ENCODE measurements at places on chromosomes 12 and 14.

DNA sequence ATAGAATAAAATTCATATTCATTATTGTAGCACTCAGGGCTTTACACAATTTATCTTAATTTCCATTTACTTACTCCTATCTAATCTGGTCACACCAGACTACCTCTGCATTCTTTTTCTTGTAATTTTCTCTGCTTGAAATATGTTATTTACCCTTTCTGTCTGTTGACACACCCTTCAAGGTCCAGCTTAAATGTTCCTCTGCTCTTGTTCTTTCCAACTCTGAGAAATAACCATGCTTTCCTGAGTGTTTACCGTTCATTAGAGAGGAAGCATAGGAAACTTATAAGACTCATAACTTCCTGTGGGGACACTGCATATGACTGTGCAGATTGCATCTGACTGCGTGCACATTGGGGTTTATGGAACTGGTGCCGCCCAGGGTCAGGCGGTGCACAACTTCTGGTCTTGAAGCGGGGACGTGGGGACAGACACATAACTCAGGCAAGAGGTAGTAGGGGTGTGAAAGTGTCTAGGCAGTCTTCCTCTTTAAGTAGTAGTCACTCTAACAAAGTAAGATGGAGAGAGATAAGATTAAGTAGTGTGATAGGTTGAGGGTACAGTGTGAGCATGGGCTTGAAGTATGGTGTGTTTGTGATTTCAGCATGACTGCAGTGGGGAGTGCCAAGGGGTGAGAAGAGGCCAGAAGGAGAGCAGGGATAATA, 42.6 kb upstream of the FOXJ2 start:
- H3K4me3 ChIP-seq, result no peak overlapping the region
- H3K4me1 ChIP-seq, result no peaks in the 10 kb centered on the region
- H3K27me3 ChIP-seq, result no peaks in the 10 kb centered on the region
- no peak overlapping the region for H3K27ac ChIP-seq
- no peaks in the 10 kb centered on the region for H3K36me3 ChIP-seq

GRCh38 chr12:53051881-53052412, 2.1 kb downstream of the TNS2 start:
- no peaks in the 10 kb centered on the region for H3K27me3 ChIP-seq
- no peaks in the 10 kb centered on the region for H3K36me3 ChIP-seq
- no peak overlapping the region for H3K27ac ChIP-seq
- H3K4me1 ChIP-seq, result peaks cover 6% of the 10 kb centered on the region
- no peak overlapping the region for H3K4me3 ChIP-seq

DNA sequence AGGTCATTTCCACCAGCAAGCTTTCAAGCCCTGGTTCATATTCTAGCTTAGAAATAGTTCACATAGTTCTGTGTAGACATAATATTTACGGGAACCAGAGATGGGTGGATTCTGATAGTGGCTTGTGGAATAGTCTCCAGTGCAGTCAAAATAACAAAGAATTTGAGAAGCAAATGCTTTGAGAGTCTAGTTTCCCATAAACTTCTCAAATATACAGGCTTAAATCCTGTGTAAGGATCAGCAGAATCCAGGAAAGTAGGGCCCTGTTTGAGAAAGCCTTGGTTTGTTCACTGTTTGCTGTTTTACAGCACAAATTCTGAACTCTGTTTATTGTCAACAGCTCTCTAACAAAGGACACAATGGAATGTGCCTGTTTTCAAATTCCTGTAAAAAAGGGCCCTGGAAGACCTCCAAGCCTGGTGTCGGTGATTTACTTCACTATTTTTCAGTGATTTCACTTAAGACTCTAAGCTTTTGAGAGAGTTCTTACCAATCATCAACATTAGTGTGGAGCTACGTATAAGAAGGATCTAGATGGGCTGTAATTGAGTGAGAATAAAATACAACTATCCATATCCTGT, 11.4 kb upstream of the FOS start:
- peak overlapping the region; percentile 52 for H3K27ac ChIP-seq
- no peaks in the 10 kb centered on the region for H3K27me3 ChIP-seq
- H3K4me1 ChIP-seq, result peaks cover 8% of the 10 kb centered on the region
- H3K4me3 ChIP-seq, result no peak overlapping the region
- DNase-seq, result no peak

DNA sequence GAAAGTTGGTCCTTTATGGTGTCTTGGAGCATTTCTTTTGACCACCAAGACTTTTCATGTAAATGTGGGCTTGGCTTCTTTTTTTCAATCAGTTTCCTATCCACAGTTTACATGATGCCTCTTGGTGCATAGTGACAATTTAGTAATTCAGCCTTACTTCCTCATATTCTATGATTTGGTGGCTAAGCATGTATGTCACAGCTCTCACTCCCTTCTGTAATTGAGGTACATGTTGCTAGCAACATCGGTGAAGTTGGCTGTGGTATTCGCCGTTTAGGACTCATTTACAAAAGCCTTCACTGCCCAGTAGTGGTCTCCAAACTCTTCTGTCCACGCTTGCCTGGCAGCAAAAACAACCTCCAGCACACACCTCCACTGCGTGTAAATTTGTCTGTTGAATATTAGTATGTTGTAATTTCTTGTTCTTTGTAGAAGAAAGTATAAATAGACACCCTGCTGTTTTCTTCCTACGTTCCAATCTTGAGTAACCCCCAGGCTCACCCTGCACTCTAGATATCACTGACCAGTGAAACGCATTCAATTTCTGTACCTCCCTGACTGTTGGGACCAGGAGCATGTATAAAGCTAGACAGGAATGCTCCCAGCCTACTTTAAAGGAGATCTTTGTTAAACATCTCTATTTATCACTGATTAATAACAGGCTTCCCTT, 90.4 kb downstream of the PPP2R5C start:
- no peak for DNase-seq
- H3K27me3 ChIP-seq, result no peaks in the 10 kb centered on the region
- no peak overlapping the region for H3K4me3 ChIP-seq
- peaks cover 12% of the 10 kb centered on the region for H3K36me3 ChIP-seq

GRCh38 chr14:62905566-62905965, 139.7 kb downstream of the KCNH5 start:
- no peak for DNase-seq
- no peak overlapping the region for H3K4me3 ChIP-seq
- H3K27me3 ChIP-seq, result no peaks in the 10 kb centered on the region
- no peaks in the 10 kb centered on the region for H3K4me1 ChIP-seq
- H3K27ac ChIP-seq, result no peak overlapping the region
- H3K36me3 ChIP-seq, result no peaks in the 10 kb centered on the region

GRCh38 chr12:102331419-102331818, 133.8 kb upstream of the PMCH start:
- H3K4me1 ChIP-seq, result no peaks in the 10 kb centered on the region
- DNase-seq, result no peak
- no peaks in the 10 kb centered on the region for H3K27me3 ChIP-seq
- no peak overlapping the region for H3K27ac ChIP-seq
- H3K36me3 ChIP-seq, result no peaks in the 10 kb centered on the region

DNA sequence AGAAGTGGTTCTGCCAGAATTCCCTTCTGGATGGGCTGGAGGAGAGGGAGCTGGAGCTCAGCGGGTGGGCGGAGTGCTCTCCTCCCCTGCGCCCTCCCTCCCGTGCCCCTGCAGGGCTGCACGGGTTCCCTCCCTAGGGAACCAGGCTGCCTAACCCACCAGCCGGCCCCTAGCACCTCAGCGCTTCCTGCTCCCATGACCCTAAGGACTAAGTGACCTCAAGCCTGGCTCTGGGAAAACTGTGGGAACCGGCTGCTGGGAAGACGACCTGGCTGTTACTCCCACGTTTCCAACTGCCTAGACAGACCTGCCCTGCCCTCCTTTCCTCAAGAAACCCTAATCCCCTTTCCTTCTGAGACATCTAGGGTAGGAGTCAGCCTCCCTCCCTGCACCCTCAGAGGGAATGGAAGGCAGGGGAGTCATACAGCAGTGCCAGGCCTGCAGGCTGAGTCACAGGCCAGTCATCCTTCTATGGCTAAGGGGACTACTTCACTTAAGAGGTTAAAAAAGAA, 31.5 kb downstream of the SLC6A12 start:
- no peaks in the 10 kb centered on the region for H3K27me3 ChIP-seq
- no peaks in the 10 kb centered on the region for H3K36me3 ChIP-seq
- no peak overlapping the region for H3K4me3 ChIP-seq
- H3K4me1 ChIP-seq, result peaks cover under 1% of the 10 kb centered on the region
- DNase-seq, result no peak

- no peaks in the 10 kb centered on the region for H3K36me3 ChIP-seq
- H3K27me3 ChIP-seq, result no peaks in the 10 kb centered on the region
- H3K27ac ChIP-seq, result no peak overlapping the region
- no peak overlapping the region for H3K4me3 ChIP-seq
These were observed 32.8 kb downstream of the CCDC91 start for GRCh38 chr12:28223025-28223554.

GRCh38 chr12:110365489-110366320, 37.8 kb downstream of the ANAPC7 start:
- peaks cover 2% of the 10 kb centered on the region for H3K36me3 ChIP-seq
- H3K4me3 ChIP-seq, result no peak overlapping the region
- H3K27ac ChIP-seq, result peak overlapping the region; percentile 70

DNA sequence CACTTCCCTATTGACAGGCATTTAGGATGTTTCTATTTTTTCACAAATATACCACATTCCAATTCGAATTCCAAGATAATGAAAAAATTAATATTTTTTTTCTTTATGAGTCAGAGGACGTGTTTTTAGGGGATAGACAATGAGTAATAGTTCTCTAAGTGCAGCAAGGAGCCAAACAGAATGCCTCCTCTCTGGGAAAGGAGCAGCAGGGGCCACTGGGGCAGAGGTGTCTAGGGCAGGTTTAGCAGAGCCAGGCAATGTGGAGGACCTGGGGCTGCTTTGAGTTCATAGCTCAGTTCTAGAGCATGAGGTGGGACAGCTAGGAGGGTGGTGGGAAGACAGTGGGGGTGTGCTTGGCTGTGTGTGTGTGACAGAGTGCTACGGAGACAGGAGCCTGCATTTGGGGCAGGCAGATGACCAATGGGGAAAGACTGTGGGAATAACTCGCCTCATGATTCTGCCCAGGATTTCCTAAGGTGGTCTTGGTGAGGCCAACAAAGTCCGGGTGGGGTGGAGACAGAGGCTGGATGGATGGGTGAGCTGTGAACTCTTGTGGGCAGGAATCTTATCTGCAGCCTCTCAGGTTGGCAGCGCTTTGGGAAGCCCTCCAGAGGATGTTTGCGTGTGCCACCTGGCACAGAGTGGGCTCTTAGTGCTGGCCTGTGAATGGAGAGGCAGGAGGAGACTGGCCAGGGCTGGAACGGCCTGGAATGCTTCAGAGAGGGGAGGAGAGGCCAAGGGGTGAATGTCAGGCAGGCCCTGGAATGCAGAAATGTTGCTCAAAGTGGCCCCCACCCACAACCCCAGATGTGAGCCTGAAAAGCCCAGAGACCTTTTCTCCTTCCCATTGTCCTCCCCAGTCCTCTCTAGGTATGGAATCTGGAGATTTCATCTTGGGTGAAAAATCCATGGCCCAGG, 2.4 kb upstream of the KRT7 start:
- H3K4me3 ChIP-seq, result no peak overlapping the region
- no peak for DNase-seq
- peaks cover 12% of the 10 kb centered on the region for H3K4me1 ChIP-seq

GRCh38 chr12:101906226-101906625, 28.8 kb downstream of the DRAM1 start:
- H3K4me3 ChIP-seq, result no peak overlapping the region
- H3K36me3 ChIP-seq, result no peaks in the 10 kb centered on the region
- H3K27me3 ChIP-seq, result peaks cover 7% of the 10 kb centered on the region
- no peak for DNase-seq
- no peak overlapping the region for H3K27ac ChIP-seq
- H3K4me1 ChIP-seq, result no peaks in the 10 kb centered on the region

- H3K27ac ChIP-seq, result no peak overlapping the region
- H3K27me3 ChIP-seq, result no peaks in the 10 kb centered on the region
- H3K36me3 ChIP-seq, result no peaks in the 10 kb centered on the region
These were observed 27.9 kb downstream of the ACTN1 start for GRCh38 chr14:68951035-68951797.

DNA sequence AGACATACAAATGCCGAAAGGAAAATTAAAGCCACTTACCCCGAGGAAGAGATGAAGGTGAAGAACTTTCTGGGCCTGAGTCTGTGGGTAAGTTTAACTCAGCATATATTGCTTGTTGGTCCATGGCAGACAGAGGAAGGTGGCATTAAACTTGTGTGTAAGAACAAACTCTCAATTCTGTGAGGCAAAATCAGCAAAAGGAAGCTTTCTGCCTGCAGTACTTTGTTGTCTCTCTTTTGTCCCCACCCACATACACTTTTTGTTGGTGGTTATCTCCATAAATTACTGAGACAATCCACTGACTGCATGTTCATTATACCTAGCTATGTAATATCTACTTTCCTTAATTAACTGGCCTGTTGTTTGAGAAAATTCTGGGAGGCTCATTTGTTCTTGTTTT, at the start of gene KLRB1:
KLRB1 (minus strand) TSS at position 201 of the 400 bp plus-strand sequence; CDS start at position 124, 77 bp downstream.
- peak within 1 kb of the TSS; percentile 50 for H3K27ac ChIP-seq
- no peak for DNase-seq
- H3K4me1 ChIP-seq, result no peaks in the 10 kb centered on the region
- no peaks in the 10 kb centered on the region for H3K27me3 ChIP-seq
- no peaks in the 10 kb centered on the region for H3K36me3 ChIP-seq

GRCh38 chr12:57896434-57897201, 44.7 kb upstream of the ATP23 start:
- peaks cover 63% of the 10 kb centered on the region for H3K4me1 ChIP-seq
- DNase-seq, result peak; percentile 47
- peak overlapping the region; percentile 89 for H3K27ac ChIP-seq
- H3K27me3 ChIP-seq, result no peaks in the 10 kb centered on the region
- H3K36me3 ChIP-seq, result no peaks in the 10 kb centered on the region

DNA sequence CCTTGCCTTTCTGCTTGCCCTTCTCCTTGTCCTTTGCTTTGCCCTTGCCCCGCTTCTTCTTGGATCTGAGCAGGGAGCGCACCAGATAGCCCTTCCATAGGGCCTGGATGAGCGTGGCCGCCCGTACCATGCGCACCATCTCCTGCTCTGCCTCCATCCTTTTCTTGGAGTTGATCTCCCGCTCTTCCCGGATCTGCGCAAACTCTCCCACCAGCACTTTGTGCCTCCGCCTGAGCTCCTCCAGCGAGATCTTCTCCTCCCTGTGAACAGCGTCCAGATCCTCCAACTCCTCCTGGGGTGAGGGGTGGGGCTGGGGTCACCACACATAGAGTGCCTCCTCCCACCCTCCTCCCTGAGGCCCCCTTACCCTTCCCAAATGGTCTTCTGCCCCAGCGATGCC, 10.1 kb downstream of the RITA1 start:
- H3K27me3 ChIP-seq, result no peaks in the 10 kb centered on the region
- H3K4me3 ChIP-seq, result no peak overlapping the region
- H3K4me1 ChIP-seq, result no peaks in the 10 kb centered on the region

- no peak overlapping the region for H3K27ac ChIP-seq
- peaks cover 12% of the 10 kb centered on the region for H3K4me1 ChIP-seq
- no peak overlapping the region for H3K4me3 ChIP-seq
- H3K36me3 ChIP-seq, result no peaks in the 10 kb centered on the region
- no peak for DNase-seq
- H3K27me3 ChIP-seq, result no peaks in the 10 kb centered on the region
These were observed 40.5 kb downstream of the KRT80 start for GRCh38 chr12:52151153-52151836.

DNA sequence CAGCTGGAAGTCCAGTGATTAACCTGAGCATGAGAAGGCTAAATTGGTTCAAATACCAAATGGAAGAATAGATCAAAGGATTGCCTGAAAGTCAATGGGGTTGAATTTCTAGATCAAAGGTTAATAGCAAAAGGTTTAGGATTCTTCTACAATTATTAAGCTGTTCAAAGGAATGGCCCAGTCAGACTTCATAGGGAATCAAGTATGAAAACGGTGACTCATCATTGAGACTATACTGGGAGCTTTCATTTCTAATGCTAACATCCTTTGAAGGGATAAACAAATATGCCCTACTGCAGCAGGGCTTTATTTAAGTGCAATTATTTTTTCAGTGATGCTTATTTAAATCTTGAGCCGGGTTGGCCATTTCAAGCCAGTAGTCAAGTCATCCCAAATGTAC, 152.8 kb downstream of the RIMBP2 start:
- no peaks in the 10 kb centered on the region for H3K27me3 ChIP-seq
- H3K27ac ChIP-seq, result no peak overlapping the region
- DNase-seq, result no peak
- H3K4me1 ChIP-seq, result no peaks in the 10 kb centered on the region
- no peaks in the 10 kb centered on the region for H3K36me3 ChIP-seq
